ENCODE measurements at places on chromosomes 11 and 22.

GRCh38 chr11:74849525-74850391, 99.1 kb downstream of the XRRA1 start:
- no peaks in the 10 kb centered on the region for H3K27me3 ChIP-seq
- H3K27ac ChIP-seq: peak overlapping the region; percentile 23
- no peak overlapping the region for H3K4me3 ChIP-seq
- no peak for DNase-seq
- H3K4me1 ChIP-seq: no peaks in the 10 kb centered on the region

DNA sequence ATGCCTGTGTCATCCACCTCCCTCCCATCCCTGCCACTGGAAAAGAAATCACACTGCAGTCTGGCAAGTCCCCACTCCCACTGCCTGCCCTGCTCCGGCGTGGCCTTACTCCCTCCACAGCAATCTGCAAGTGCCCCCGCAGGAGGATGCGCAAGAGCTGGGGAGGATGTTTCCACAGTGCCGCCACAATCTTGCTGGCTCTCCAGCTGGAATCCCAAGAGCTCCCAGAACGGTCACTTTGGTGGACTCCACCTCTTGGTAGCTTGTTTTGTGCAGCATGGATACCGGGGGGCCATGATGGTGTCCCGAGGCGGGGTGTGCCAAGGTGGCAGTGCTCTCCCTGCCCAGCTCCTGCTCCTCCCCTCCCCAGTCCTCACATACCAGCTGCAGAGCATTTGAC, 76.3 kb downstream of the MICAL3 start:
- H3K36me3 ChIP-seq: no peaks in the 10 kb centered on the region
- DNase-seq: no peak
- H3K27ac ChIP-seq: no peak overlapping the region
- no peak overlapping the region for H3K4me3 ChIP-seq

DNA sequence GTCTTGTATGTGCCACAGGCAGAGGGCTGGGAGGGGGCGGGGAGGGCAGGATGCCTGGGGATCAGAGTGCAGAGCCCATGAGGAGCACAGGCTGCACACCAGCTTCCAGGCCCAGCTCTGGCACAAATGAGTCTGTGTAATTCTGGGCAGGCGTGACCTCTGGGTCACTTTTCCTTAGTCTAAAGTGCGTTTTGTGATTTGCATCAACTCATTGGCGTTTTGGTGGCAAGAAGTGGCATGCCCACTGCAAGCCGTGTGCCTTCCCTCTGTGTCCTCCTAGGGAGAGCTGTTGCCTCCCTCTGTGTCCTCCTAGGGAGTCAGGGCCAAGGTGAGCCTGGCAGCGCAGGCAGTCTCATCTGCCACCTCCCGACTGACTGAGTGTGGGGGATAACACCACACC, 17.2 kb downstream of the CHADL start:
- H3K27me3 ChIP-seq: no peaks in the 10 kb centered on the region
- H3K4me1 ChIP-seq: no peaks in the 10 kb centered on the region
- no peak overlapping the region for H3K27ac ChIP-seq
- no peak overlapping the region for H3K4me3 ChIP-seq
- peaks cover 56% of the 10 kb centered on the region for H3K36me3 ChIP-seq

DNA sequence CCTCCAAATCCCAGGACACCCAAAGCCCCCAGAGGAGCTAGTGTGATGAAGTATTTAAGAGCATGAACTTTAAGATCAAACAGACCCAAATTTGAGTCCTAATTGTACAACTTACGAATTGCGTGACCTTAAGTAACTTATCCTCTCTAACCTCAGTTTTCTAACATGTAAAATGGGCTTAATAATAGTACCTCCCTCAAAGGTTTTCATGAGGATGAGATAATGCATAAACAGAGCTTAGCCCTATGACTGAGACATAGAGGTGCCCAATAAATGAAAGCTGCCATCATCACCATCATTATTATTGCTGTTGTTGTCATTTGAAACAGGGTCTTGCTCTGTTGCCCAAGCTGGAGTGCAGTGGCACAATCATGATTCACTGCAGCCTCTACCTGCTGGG, 9.2 kb downstream of the SCN2B start:
- H3K4me1 ChIP-seq: peaks cover 8% of the 10 kb centered on the region
- H3K27me3 ChIP-seq: no peaks in the 10 kb centered on the region
- H3K36me3 ChIP-seq: no peaks in the 10 kb centered on the region
- no peak overlapping the region for H3K4me3 ChIP-seq

DNA sequence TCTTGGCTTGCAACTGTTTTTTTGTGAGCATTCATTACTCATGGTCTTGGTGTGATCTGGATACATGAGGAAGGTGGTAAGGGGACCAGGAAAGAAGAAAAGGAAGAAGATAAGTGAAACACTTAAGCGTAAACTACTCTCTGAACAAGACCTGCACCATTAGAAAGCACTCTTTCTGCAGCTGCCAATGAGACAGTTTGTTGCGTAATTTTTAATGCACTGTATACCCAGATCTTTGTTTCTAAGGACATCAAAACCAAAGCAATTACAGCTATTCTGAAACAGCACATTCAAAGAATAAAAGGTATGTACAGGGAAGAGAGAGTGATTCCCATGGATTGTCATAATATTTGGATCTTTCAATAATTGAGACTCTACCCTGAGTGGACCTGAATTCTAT, 147.4 kb downstream of the BLID start:
- H3K27me3 ChIP-seq: no peaks in the 10 kb centered on the region
- H3K36me3 ChIP-seq: no peaks in the 10 kb centered on the region
- no peak overlapping the region for H3K4me3 ChIP-seq

GRCh38 chr11:115194802-115195110, 309.5 kb downstream of the CADM1 start:
- no peak for DNase-seq
- H3K27me3 ChIP-seq: no peaks in the 10 kb centered on the region
- no peak overlapping the region for H3K27ac ChIP-seq
- no peak overlapping the region for H3K4me3 ChIP-seq
- no peaks in the 10 kb centered on the region for H3K36me3 ChIP-seq
